T-helper 22 cell (primary cell): ENCODE measurements at places on chromosomes 7 and 10.

DNA sequence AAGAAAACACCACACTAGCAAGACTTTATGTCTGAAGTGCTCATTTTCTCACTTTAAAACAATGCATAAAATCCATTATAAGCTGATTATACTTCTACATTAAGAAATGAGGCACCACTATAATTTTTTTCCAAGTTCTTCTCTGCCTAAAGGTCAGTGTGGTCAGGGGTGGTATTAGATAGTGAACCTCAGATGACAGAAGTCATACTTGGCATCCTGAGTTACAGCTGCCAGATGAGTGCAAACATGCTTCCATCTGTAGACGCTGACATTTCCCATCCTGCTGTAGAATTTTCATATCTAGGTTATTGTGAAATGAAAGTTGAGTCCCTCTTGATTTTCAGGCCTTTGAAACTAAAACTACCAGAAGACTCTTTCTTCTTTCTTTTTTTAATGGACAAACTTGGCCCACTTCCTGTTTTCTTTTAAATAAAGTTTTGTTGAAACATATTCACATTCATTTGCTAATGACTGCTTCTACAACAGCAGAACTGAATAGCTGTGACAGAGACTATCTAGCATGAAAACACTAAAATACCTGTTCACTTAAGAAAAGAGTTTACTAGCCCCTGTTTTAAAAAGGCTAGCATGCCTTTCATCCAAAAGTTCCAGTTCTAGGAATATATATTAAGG, 900.8 kb downstream of the XPNPEP1 start:
- no peak for DNase-seq

- no peak for DNase-seq
These were observed 16.8 kb downstream of the VWC2 start for GRCh38 chr7:49790209-49790608.

- no peak for DNase-seq
These were observed 162.2 kb upstream of the WDR11 start for GRCh38 chr10:120688928-120689327.

- no peak for DNase-seq
These were observed 105.7 kb downstream of the RAPGEF5 start for GRCh38 chr7:22251281-22251680.

DNA sequence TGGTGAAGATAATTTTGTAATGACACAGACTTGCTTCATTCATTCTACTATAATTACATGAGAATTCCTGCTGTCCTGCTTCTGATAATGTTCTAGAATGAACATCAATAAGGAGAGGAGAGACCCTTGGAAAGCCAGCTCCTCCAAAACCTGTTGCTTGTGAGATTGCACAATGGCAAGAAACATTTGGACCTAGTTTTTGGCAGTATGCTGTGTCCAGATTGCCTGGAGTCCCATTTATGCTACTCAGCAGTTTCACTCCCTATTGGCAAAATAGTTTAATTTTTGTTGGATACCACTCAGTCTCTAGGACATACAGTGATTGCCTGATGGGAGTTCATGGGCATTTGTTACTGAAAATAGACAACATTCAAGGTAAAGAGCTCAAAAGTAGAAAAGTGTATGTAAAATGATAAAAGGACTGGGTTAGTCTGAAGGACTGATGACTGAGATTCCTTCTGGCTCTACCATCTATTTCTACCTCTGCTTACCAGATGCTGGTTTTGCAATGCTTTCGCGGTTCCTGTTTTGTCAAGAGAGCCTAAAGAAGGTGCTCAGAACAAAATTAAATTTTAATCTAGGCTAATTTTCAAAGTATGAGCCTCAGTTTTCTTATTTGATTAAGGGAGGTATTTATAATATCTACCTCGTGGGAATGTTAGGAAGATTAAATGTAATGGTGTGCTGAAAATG, 8.0 kb upstream of the ACTR3B start:
- no peak for DNase-seq

DNA sequence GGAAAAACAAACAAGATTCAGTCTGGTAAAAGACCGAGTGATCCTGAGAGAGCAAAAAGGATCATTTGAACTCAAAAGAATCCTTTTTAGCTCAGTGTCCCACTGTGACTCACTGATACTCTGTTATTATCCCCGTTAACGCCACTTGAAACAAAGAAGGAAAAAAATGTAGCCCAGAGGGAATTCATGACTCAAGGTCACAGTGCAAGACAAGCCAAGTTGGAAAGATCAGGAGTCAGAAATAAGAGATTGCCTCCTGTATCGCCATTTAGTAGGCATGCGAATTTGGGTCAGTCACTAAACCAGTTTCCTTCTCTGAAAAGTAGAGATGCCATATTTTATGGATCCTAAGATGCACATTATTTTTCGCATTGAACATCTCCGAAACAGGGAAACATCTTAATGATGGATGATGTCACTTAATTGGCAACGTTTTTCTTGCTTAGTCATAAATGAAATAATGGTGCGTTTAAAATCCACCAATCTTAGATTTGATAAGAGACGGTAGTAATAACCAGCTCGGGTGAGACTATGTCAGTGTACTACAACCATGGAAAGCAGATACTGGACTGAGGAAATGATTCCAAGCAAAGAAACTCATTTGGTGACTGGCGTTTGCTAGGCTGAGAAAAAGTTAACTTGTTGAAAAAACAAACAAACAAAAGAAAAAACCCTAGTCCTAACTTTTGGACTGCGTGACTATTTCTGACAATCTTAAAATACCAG, 502.0 kb upstream of the CELF2 start:
- no peak for DNase-seq

- DNase-seq = no peak
These were observed 24.0 kb downstream of the ELFN1 start for GRCh38 chr7:1693991-1694524.

DNA sequence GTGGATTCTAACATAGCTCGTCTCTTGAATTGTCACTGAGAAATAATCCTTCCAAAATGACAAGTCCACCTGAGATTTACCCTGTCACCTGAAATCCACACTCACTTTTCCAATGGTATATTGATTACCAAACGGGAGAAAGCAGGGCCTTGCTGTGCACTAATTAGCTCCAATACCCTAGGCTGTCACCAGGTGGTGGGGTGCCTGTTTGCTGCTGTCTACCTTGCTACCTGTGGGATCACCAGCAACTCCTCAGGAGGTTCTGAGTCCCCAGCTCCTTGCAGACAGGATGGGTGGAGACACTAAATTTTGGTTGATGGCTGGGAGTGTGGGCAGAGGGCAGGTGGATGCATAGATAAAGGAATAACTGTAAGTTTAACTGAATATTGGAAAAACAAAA, 237.2 kb upstream of the ZNF32 start:
- no peak for DNase-seq

DNA sequence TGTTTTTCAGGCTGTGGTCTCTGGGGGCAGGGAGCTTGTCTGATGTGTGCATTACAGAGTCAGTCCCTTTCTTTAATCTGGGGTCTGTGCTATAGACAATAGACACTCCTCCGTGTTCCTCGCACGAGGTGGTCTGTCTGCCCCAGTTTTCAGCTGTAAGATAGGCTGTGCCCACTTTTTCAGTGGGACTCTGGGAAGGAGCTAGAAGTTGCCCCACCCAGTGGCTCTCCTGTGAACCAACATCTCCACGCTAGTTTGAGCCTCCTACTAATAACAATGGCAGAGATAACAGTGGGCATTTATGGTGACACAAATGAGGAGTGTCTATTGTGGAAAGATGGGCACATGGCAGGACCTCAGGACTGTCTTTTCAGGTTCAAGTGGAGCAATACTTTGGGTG, 44.0 kb downstream of the ADRB1 start:
- no peak for DNase-seq

DNA sequence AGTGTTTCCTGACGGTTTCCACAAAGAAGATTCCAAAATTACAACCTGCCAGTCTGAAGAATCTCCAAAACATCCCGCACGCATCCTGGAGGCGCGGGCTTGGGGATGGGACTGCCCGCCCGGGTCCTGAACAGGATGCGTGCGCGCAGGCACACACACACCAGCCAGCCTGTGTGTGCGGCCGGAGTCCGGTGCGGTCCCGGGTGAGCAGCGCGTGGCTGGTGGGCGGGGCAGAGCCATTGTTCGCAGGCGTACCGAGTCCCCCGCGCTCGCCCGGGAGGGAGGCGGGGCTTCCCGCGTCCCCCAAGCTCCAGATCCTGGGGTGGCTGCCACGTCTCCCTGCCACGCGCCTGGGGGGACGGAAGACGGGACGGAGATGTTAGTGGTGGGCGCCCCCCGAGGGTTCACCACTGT, 675 bp upstream of the SCD start:
- peak; percentile 28 for DNase-seq

- no peak for DNase-seq
These were observed 40.4 kb upstream of the AGMO start for GRCh38 chr7:15602236-15602635.

DNA sequence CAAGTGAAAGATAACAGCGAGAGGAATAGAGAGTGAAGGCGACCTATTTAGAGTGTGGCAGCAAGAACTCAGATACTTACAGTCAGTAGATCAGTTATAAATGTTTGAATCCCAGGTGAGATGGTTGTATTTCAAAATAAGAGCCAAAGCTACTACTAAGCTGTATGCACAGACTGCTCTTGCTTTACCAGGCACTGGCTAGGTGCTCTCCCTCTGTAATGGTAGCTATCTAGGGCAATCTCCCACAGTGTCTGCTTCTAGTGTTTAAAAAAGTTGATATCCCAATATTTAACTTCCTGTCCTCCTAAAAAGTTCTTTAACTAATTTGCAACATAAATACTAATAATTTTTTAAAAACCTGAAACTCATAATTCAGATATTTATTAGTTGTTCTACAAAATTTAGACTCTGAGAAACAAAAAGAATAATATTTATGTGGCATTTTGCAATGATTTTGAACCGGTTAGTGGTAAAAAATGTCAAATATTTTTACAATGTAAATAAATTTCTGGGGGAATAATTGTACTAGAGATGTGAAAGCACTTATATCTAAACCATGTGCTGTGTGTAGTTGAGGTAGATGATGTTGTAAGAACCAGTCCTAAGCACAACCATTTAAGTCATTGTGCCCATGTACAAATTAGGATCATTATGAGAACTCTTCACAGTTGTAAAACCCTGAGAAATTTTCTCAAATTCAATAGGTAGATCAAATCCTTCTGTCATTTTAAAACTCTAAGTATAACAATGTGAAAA, 349.3 kb upstream of the SEMA3D start:
- DNase-seq = no peak

GRCh38 chr7:70703785-70704184, 428.2 kb upstream of the GALNT17 start:
- DNase-seq = no peak

- no peak for DNase-seq
These were observed 89.3 kb downstream of the NPY start for GRCh38 chr7:24372961-24373955.

DNA sequence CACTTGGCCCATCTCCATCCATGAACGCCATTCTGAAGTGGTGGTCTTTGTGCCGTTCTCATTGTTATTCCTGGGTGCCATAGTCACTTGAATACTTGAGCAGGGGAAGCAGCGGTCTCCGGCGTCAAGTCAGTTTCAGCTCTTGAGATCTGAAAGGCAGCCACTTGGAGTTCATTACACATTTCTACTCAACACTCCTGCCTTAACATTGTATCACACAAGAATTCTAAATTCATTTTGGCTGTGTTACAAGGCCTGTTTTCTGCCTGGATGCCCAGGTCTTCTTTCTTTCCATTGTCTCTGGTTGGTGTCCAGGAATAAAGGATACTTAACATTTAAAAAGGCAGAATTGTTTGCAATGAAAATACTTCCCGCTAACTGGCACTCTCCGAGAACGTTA, 69.0 kb upstream of the RAB11FIP2 start:
- no peak for DNase-seq

- no peak for DNase-seq
These were observed 552.1 kb downstream of the TFEC start for GRCh38 chr7:115478426-115478825.

GRCh38 chr7:17948526-17949238, 8.4 kb upstream of the SNX13 start:
- no peak for DNase-seq

DNA sequence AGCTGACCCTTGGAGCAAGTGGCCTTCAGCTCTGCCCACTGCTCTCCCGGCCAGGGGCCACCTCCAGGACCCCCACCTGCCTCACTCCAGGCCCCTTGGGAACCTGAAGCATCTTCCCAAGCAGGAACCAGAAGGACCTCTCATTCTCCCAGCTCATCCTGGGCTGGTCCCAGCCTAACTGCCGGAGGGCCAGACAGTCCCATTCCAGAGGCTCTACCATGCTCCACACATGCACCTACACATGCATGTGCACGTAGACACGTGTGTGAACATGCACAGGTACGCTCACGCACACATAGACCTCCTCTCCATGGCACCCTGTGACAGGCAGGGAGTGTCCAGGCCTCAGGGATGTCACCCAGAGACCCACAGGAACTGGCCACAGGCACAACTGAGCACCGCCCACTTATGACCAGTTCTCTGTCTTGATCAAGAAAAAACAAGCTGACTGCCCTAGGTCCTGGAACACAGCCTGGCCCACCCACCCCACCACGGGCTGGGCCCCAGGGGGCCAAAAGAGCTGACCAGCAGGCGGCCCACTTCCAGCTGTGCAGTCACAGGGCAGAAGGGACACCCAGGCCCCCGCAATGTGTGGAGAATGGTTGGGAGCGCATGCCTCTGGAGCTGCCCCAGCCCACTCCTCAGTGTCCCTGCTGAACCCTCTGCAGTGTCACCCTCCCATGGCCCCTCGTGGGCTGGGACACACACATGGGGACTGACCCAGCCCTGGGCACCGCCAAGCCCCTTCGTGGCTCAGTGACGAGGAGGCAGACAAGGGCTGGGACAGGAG, 43.4 kb downstream of the CAMK2B start:
- DNase-seq = no peak

DNA sequence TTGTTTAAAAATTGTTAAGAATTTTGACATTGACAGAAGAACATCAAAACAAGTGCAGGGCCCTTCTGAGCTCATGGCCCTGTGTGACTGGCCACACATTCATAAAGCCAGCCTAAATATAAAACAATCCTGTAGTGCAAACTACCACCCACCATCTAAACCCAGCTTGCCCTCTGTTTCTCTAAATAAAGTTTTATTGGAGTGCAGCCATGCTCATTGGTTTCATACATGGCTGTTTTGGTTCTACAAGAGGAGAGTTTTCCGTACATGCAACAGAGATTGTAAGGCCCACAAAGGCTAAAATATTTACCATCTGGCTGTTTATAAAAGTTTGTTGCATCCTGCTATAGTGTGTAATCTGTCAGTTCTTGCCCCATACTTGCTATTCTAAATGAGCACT, 54.6 kb upstream of the TRIM24 start:
- DNase-seq = no peak

DNA sequence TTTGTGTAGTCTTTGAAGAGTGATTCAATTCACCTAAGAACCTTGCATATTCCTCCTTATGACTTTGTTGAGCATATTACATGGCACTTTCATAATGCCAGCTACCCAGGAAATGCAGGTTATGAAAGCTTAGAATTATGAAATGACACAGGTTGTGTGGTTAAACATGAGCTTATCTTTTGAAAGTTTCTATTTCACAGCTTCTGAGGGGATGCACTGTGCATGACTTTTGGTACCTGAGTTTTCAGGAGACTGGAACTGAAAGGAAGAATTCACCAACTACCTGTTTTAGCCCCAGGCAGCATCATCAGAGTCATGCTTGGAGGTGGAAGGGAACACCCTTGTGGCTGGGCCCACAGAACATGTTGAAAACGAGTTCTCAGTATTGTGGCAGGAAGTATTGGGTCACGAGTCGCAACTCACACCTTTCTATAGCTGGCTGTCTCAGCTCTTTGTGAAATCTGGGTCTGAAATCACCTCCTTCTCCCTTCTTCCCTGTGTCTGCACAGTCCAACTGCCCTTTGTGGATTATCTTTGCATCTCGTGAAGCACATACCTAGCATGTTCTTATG, 228.2 kb downstream of the PTEN start:
- peak; percentile 34 for DNase-seq
